Naive thymus-derived CD8-positive, alpha-beta T cell (primary cell): ENCODE measurements at places on chromosomes 2 and 18. TPM values are rescaled to one million over a fixed set of nuclear protein-coding genes. Genes with fewer than 3 reads are reported as not detected.

RAB11FIP5 gene
- 4.0 TPM for polyA plus RNA-seq

- H3K27me3 ChIP-seq = peaks cover 49% of the 10 kb centered on the region
- H3K36me3 ChIP-seq = no peaks in the 10 kb centered on the region
- H3K27ac ChIP-seq = no peak overlapping the region
- H3K4me1 ChIP-seq = no peaks in the 10 kb centered on the region
Measured at GRCh38 chr2:12847694-12848575, 131.2 kb downstream of the TRIB2 start.

NDUFV2 gene
- 128 TPM for polyA plus RNA-seq

- no peak overlapping the region for H3K4me3 ChIP-seq
- H3K27me3 ChIP-seq = peaks cover 6% of the 10 kb centered on the region
- peak; percentile 29 for DNase-seq
Measured at GRCh38 chr2:114684403-114684802, 242.0 kb downstream of the DPP10 start.

- peaks cover 70% of the 10 kb centered on the region for H3K27me3 ChIP-seq
- H3K27ac ChIP-seq = no peak overlapping the region
- DNase-seq = no peak
- peak overlapping the region; percentile 72 for H3K4me3 ChIP-seq
- H3K4me1 ChIP-seq = peaks cover 81% of the 10 kb centered on the region
Measured at GRCh38 chr2:170818036-170818751, 1.5 kb downstream of the GAD1 start.

- no peaks in the 10 kb centered on the region for H3K27me3 ChIP-seq
- H3K4me3 ChIP-seq = no peak overlapping the region
Measured at GRCh38 chr2:217527590-217528202, 475.1 kb downstream of the TNS1 start.

SERPINE2 gene
- polyA plus RNA-seq = 7.2 TPM

- H3K4me3 ChIP-seq = no peak overlapping the region
- no peaks in the 10 kb centered on the region for H3K36me3 ChIP-seq
- DNase-seq = no peak
- H3K4me1 ChIP-seq = peaks cover 16% of the 10 kb centered on the region
- H3K27me3 ChIP-seq = peaks cover 3% of the 10 kb centered on the region
Measured at GRCh38 chr2:238294046-238294392, 5.6 kb upstream of the PER2 start.

CCDC74B gene
- polyA plus RNA-seq = 0.57 TPM

- H3K27ac ChIP-seq = no peak overlapping the region
- H3K27me3 ChIP-seq = peaks cover 23% of the 10 kb centered on the region
- no peak overlapping the region for H3K4me3 ChIP-seq
- H3K36me3 ChIP-seq = no peaks in the 10 kb centered on the region
Measured at GRCh38 chr2:173747035-173747434, 218.1 kb downstream of the SP3 start.

DNA sequence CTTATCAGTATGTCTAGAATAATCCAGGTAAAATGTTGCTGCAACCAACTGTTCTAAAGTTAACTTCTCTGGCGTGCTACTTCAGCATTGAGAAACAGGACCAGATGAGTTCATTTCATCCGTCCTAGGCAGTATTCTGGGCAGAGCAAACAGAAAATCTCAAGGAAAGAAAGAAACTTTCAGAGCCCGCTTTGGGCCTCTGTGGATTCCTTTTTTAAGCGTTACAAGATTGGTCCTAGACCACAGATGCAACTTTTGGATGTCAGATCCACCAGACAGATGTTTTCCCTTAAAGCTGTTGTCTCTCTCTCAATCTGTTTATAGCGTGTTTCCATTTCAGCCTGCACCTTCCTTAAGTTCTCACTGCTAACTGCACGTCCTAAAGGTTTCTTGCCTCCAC is 75.0 kb downstream of the BCL2 start:
- no peaks in the 10 kb centered on the region for H3K27me3 ChIP-seq
- no peak overlapping the region for H3K27ac ChIP-seq
- H3K4me1 ChIP-seq = peaks cover 71% of the 10 kb centered on the region
- no peak for DNase-seq

CROCC2 gene
- polyA plus RNA-seq = not detected

DNA sequence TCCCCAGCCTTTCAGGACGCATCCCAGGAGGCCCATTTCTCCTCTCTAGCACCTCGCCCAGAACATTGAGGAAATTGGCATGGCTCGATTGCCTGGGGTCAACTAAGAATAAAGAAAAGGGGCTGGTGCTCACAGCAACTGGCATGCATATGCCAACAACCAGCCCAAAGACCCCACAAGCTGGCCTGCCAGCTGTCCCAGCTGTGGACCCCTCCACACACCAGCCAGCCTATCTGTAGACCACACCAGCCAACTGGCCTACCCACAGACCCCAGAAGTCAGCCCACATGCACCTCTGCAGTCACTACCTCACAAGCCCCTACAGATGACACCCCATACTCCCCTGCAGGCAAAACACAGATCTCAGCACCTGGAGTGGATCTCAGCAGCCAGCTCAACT is 123.8 kb upstream of the ID2 start:
- H3K4me3 ChIP-seq = no peak overlapping the region
- H3K36me3 ChIP-seq = no peaks in the 10 kb centered on the region
- no peak overlapping the region for H3K27ac ChIP-seq
- no peaks in the 10 kb centered on the region for H3K27me3 ChIP-seq

DNA sequence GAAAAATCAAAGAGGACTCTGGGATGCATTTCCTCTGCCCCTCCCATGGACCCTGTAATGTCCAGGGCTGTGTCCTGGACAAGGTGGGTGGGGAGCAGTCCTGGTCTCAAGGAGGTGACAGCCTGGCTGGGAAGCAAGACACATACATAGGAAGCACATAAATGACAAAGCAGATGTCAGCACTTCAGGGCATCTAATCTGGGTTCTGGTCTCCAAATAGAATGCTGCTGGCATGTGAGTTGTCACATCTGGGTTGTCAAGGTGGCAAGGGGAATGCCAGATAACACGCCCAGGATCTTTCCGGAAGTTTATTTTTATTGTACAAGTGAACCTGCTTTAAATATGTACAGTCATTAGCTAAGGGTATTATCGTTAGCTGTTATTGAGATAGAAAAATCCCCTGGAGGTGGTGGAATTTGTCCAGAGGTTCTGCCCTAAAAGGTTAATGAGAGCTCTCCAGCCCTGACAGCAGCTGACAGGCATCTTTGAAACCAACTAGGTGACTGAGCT is 5.6 kb downstream of the IL1F10 start:
- H3K4me1 ChIP-seq = peaks cover 13% of the 10 kb centered on the region
- H3K27ac ChIP-seq = no peak overlapping the region
- H3K36me3 ChIP-seq = no peaks in the 10 kb centered on the region
- H3K4me3 ChIP-seq = no peak overlapping the region

DNA sequence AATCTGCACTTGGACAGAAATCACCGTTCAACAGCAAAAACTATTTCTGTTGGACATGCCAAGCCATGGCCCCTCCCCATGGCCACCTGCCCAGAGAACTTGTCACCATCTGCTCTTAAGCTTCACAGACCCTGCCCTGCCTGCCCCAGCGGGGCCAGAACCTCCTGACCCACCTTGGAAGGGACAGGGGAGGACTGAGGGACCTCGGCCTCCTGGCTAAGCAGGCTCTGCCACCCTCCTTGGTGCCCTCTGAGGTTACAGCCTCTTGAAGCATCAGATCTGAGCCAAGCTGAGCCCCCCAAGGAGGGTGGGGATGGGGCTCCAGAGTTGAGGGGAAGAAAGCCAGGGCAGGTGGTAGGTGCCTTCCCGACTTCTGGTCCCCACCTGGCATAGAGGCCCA is 6.5 kb downstream of the TEX261 start:
- no peaks in the 10 kb centered on the region for H3K27me3 ChIP-seq
- H3K36me3 ChIP-seq = peaks cover 6% of the 10 kb centered on the region
- DNase-seq = no peak
- peaks cover 29% of the 10 kb centered on the region for H3K4me1 ChIP-seq
- no peak overlapping the region for H3K4me3 ChIP-seq
